ENCODE measurements at places on chromosomes 1 and 21. TPM values are rescaled to one million over a fixed set of nuclear protein-coding genes. Genes with fewer than 3 reads are reported as not detected.

- DNase-seq = no peak
These were observed 74.7 kb downstream of the RUNX1 start for GRCh38 chr21:34974162-34974981.

GRCh38 chr1:177952249-177952648, 17.6 kb downstream of the SEC16B start:
- no peak for DNase-seq

GRCh38 chr1:203069030-203069747, 16.6 kb downstream of the MYOG start:
- DNase-seq = no peak

- DNase-seq = no peak
These were observed 9.7 kb downstream of the B3GALNT2 start for GRCh38 chr1:235494531-235494930.

- no peak for DNase-seq
These were observed 261.0 kb downstream of the RHOU start for GRCh38 chr1:228996281-228996680.

DNA sequence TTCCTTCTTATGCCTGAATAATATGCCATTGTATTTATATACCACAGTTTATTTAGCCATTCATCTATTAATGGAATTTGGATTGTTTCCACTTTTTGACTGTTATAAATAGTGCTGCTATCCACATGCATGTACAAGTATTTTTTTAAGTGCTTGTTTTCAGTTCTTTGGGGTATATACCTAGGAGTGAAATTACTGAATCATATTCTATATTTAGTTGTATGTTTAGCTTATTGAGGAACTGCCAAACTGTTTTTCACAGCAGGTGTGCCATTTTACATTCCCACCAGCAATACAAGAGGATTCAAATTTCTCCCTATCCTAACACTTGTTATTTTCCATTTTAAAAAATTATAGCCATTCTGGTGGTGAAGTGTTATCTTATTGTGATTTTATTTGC, 7.6 kb upstream of the HJV start:
- DNase-seq = no peak

DNA sequence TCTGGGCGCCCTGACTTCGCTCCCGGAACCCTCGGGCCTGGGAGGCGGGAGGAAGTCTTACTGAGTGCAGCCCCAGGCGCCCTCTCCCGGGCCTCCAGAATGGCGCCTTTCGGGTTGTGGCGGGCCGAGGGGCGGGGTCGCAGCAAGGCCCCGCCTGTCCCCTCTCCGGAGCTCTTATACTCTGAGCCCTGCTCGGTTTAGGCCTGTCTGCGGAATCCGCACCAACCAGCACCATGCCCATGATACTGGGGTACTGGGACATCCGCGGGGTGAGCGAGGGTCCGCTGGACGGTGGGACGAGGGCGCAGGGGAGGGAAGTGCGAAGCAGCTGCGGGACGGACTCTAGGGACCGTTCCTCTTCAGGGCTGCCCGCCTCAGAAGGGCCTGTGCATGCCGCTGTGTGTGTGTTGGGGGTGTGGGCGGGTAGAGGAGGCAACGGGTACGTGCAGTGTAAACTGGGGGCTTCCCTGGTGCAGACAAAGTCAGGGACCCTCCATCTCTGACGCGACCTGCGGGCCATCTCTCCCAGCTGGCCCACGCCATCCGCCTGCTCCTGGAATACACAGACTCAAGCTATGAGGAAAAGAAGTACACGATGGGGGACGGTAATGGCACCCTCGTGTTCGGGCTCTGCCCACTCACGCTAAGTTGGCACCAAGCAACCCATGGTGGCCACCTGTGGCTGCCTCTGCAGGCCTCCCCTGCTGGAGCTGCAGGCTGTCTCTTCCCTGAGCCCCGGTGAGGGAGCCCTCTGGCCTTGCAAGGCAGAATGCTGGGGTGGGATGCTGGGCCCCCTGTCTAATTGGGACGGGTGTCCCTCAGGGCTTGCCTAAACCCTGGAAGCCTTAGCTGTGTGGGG, at the start of gene GSTM1:
GSTM1 (plus strand) TSS at position 177 of the 859 bp plus-strand sequence; CDS start at position 234, 57 bp downstream.
- no peak for DNase-seq

DNA sequence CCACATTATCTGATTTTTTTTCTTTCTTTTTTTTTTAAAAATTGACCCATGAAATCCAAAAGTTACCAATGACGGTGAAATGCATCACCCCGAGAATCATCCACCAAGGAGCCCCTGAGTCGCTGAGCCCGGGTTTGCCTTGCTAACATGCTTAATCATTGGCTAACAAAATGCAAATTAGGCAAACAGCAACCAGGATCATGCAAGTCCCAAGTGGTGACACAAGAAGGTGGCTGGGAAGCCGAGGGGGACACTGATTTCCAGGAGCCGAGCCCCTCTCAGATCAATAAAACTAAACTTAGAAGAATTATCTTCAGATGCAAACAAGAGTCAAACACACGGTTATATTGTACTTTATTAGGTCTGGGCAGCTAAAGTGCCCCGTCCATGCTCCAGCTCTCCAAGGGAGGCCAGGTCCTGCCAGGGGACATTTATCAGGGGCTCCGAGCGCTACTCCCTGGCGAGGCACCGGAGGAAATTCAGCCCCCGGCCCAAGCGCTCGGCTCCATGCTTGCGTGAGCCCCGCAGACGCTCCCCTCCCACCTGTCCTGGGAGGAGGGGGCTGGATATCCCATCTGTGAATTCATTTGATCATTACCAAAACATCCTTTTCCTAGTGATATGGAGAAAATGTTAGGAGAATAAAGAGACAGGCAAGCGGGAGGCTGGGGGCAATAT, 154.1 kb downstream of the NPHP4 start:
- no peak for DNase-seq

GRCh38 chr21:29235714-29236197, 63.0 kb upstream of the BACH1 start:
- no peak for DNase-seq

DNA sequence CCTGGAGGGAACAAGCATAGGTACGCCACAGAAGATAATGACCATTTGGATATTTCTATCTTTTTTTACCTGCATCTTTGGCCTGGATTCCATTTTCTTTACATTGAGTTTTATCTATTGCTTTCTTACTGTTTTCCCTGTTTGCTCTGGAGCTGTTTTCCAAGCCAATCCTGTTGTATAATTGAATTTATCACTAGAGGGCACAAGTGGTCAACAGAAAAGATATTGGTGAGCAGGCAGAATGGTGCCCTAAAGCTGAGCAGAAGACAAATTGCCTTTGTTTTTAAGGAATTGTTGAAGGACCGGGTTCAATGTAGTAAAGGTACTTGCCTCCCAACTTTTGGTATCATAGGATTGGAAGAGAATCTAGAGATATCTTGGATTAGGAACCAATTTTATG, 152.8 kb downstream of the PPP1R12B start:
- peak; percentile 12 for DNase-seq

- no peak for DNase-seq
These were observed 73.6 kb downstream of the TBX15 start for GRCh38 chr1:118914379-118915161.

DNA sequence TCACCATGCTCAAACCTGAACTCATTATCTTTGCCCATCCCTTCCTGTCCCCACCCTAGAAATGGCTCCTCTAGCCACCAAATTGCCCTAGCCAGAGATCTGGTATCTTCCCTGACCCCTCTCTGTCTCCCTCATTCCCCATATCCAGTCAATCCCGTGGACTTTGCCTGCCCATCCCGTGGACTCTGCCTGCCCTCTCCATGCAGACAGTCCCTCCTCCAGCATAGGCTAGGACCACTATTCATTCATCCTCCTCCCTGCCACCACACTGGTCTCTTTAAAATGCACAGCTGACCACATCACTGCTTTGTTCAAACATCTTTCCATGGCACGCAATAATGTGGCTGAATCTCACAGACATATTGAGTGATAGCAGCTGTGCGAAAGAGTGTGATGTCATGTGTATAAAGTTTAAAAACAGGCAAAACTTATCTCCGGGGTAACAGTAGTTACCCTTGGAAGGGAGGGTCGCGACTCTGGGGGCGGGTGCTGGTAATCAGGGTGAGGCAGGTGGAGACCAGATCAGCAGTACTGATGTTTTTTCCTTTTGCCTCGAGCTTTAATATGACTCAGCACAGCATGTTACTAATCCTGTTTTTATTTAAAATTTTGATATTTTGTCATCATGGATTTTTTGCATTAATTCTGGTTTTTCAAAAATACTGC, 4.8 kb upstream of the SLC2A1 start:
- no peak for DNase-seq

DNA sequence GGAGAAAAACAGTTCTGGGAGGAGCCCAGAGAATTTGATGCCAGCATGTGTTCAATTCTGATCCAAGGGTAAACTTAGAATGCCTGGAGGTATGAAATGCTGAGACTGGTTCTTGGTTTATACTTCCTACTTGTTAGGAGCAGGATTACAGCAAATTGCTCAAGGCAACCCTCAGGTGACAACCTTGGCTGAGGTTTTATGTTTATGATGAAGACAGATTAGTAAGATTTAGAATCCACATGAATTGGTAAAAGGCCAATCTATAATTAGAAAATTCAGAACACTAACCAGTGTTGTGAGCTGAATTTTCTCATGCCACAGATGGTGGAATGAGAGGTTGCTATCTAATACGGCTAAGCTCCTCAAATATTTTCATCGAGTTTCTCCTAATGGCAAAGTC, 235.3 kb upstream of the NRIP1 start:
- no peak for DNase-seq

GRCh38 chr1:33244143-33244808, 12.0 kb upstream of the ZNF362 start:
- no peak for DNase-seq

- DNase-seq = no peak
These were observed 115.5 kb downstream of the RERE start for GRCh38 chr1:8701794-8702471.

The C8A gene
- 0.10 TPM for total RNA-seq

The STX12 gene
- 27.6 TPM for total RNA-seq

The KRTAP21-2 gene
- total RNA-seq = not detected

The OR2T11 gene
- total RNA-seq = not detected

The CYP2J2 gene
- total RNA-seq = 1.1 TPM
